ENCODE measurements at places on chromosomes 12 and 14.

DNA sequence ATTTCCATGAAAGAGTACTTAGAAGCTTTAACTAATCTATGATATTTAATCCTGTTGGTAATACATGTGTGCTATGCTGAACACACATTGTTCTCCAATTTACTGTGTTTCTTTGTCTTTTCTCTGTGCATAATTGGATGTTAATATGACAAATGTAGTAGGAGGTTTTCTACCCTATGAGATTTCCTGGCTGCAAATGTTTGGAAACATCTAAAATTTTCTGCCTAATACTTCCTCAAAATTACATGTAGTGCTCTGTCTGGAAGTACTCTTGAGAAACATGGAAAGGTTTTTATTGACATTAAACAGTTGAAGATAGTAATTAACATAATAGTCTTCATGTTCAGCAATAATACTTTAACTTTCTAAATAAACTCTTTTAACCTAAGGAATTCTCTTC is 213.0 kb downstream of the KITLG start:
- DNase-seq = no peak

GRCh38 chr14:56310643-56311042 is 192.4 kb downstream of the PELI2 start:
- DNase-seq = no peak

DNA sequence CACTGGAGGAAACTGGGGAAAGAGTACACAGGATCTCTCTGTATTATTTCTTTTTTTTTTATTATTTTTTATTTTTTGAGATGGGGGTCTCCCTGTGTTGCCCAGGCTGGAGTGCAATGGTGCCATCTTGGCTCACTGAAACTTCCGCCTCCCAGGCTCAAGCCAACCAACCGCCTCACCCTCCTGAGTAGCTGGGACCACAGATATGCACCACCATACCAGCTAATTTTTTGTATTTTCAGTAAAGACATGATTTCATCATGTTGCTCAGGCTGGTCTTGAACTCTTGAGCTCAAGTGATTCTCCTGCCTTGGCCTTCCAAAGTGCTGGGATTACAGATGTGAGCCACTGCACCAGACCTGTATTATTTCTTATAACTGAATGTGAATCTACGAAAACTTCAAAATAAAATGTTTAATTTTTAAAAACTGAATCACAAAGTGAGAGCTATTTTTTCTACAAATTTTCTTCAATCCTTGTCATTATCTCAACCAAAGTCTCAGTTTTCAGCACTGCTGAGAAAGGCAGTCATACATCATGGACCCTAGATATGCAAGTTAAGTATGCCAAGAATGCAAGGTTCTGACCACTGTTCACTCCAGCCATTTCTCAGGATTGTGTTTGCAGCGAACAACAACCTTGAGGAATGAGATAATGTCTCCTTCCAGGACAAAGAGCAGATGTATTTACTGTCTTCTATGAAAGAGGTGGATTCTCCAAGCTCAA is 2.4 kb downstream of the EAPP start:
- no peak for DNase-seq

- DNase-seq = no peak
Observed at GRCh38 chr12:7934091-7934888, 1.7 kb downstream of the SLC2A3 start.

Measured in activated naive CD4-positive, alpha-beta T cell (primary cell).